ENCODE measurements at places on chromosomes 6 and 20.

DNA sequence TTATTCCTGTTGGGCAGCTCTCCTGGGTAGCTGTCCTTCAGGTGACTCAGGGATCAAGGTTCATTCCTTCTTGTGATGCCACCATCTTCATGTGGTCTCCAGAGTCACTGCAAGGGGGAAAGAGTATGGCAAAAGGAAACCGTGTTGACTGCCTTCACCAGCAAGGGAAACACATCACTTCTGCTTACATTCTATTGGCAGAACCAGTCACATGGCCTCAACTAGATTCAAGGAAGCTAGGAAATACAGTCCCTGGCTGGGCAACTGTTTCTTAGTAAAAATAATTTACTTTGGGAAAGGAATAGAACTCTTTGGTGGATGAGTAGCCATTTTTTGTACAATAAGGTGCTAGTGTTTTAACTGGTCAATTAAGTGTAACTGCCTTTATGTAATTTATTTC is 5.3 kb downstream of the ANKRD6 start:
- no peak for DNase-seq

DNA sequence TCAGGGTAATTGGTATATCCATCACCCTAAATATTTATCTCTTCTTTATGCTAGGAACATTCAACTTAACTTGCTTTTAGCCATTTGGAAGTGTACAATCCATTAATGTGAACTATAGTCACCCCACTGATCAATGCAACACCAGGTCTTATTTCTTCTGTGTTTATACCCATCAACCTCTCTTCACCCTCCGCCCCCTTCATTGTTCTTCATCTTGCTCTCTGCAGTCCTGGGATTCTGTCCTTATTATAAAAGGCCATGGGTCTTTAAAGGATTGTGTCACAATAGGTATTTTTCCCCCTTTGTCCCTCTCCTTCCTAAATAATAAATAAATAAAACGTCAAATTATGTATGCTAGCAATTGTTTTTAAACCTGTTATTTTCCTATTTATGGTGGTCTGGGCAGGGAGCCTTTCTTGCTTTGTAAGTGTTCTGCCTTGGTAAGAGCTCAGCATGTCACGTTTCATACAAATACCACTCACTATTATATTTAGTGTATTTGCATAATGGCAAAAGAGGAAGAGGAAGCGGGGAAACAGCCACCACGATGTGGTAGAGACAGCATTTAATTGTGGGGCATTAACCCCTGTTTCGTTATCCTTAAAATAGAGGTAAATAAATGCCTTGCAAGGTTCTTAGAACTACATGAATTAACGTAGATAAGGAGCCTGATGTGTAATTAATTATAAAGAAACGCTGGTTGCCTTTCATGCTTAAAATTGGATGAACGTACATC is 1.9 kb downstream of the ABRACL start:
- no peak for DNase-seq

DNA sequence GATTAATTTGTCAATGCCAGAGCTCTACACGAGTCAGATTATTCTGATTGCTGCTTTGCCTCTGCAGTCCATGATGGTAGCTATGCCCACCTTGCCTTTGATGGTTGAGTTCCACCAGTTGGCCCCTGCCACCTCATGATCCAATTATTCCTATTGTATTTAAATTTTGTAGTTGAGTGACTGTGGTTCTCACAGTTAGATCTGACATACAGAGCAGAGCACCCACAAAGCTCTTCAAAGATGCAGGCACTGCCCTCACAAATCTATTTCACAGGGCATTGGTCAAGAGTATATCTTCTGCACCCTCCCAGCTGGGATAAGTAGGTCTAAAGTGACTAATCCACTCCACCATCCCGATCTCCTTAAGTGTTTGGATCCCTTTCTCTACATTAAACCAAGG is 318.8 kb downstream of the EYA4 start:
- no peak for DNase-seq

DNA sequence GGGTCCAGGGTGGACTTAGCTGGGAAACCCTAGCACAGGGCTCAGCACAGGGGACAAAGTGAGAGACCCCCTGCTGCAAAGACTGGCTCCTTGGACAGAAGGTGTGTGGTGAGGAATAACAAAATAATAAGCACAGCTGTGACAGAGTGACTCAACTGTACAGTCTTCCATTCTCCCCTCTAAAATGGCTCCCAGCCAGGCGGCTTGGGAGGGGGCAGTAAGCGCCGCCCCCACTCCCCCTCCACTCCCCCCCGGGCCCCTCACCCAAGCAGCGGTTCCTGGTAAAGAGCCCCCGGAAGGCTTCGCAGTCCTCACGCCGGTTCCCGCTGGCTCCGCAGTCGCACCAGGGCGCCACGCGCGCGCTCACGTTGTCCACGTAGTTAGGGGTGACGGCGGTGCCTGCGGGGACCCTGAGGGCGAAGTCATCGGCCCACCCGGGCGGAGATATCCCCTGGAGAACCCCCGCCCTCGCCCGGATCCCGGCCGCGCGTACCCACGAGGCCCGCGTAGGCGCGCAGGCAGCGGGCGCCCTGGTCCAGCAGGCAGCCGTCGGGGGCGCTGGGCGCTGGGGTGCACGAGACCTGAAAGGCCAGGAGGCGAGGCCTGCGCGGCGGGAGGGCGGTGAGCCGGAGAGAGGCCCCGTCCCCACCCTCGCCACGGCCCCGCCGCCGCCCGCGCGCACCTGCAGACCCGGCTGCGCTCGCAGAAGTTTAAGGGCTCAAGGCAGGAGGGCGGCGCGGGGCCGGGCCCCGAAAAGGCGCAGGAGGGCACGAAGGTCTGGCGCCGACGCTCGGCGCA is 2.7 kb downstream of the GFRA4 start:
- DNase-seq: no peak

DNA sequence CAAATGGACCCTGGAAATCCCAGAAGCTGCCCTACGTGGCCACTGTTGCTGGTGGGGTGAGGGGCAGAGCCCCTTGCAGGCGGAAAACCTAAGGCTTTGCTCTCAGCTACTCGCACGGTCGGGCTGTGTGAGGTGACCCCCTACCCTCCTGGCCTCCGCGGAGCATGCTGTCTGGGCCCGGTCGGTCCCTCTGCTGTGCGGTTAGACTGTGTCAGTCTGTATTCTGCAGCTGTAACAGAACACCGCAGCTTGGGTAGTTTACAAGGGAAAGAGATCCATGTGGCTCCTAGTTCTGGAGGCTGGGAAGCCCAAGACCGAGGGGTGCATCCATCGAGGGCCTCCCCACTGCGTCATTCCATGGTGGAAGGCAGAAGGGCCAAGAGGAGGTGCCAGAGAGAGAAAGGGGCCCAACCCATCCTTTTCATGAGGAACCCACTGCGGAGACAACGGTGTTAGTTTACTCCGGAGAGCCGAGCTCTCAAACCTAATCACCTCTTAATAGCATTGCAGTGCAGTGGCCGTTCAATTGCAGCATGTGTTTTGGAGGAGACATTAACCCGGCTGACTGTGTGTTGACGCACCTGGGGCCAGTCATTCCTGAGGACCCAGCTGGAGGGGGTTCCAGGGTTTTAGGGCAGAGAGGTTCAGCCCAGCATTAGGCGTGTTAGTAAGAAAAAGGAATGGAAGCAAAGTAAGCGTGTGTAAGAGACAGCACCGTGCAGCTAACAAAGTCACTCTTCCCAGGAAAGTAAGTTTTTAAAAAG is 18.3 kb downstream of the COL9A3 start:
- DNase-seq: no peak

- no peak for DNase-seq
Measured at GRCh38 chr6:115456848-115457247, 603.8 kb downstream of the FRK start.

GRCh38 chr6:30557683-30557981 is 537 bp downstream of the PRR3 start:
- no peak for DNase-seq

DNA sequence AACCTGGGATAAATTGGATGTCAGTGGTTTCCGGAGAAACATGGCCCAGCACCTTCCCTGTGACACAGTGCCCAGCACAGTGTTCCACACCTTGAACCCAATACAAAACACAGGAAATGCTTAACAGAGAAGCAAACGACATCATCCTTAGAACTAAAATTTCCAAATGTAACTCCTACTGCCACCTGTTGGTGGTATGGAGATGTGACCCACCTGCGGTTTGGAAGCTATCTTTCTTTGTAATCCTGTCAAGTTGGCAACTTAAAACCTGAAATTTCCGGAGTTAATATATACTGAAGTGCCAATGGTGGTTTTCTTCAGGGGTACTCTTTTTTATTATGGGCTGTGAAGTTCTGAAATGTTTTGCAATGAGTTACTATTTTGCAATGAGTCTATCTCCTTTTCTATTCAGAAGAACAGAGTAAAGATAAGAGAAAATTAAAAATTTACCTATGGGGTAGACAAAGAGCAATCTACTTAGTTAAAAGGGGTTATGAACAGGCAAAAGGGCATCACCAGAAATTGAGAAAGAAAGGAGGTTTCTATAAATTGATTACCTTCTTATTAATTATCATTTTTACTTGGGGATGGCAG is 658.8 kb downstream of the PTPRT start:
- peak; percentile 3 for DNase-seq
